ENCODE measurements at places on chromosomes 6 and 20. TPM values are rescaled to one million over a fixed set of nuclear protein-coding genes. Genes with fewer than 3 reads are reported as not detected.

DNA sequence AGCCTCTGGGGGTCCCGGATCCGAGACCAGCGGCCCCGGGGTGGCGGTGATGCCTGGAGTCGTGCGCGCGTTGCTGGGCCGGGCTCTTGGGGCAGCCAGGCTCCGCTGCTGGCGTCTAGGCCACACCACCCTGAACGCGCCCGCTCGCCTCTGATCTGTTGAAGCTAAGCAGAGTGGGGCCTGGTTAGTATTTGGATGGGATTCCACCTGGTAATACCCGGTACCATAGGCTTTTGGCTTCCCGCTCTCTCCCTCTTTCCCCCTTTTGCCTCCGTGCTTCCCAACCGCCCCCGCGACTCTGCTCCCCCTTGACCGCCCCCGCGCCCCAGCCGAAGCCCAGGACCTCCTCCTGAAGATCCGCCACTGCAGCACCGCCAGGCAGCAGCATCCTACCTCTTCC is 1383.5 kb upstream of the DEFB115 start:
- H3K4me3 ChIP-seq: no peak overlapping the region
- no peaks in the 10 kb centered on the region for H3K27me3 ChIP-seq
- no peaks in the 10 kb centered on the region for H3K4me1 ChIP-seq
- peak; percentile 62 for DNase-seq
- no peaks in the 10 kb centered on the region for H3K36me3 ChIP-seq

- DNase-seq: no peak
- no peak overlapping the region for H3K27ac ChIP-seq
- no peak overlapping the region for H3K4me3 ChIP-seq
- H3K27me3 ChIP-seq: no peaks in the 10 kb centered on the region
- H3K36me3 ChIP-seq: no peaks in the 10 kb centered on the region
Observed at GRCh38 chr6:15073344-15073789, 172.5 kb upstream of the JARID2 start.

NQO2 gene
- 44.9 TPM for total RNA-seq

HTR1B gene
- total RNA-seq: not detected

EDN3 gene
- total RNA-seq: not detected

- H3K36me3 ChIP-seq: peaks cover 6% of the 10 kb centered on the region
- no peak overlapping the region for H3K27ac ChIP-seq
- no peak overlapping the region for H3K4me3 ChIP-seq
- H3K27me3 ChIP-seq: no peaks in the 10 kb centered on the region
Observed at GRCh38 chr6:147207351-147207750, 3.1 kb downstream of the STXBP5 start.

- no peak overlapping the region for H3K27ac ChIP-seq
- no peaks in the 10 kb centered on the region for H3K27me3 ChIP-seq
- no peak for DNase-seq
- no peaks in the 10 kb centered on the region for H3K36me3 ChIP-seq
- peaks cover 9% of the 10 kb centered on the region for H3K4me1 ChIP-seq
- no peak overlapping the region for H3K4me3 ChIP-seq
Observed at GRCh38 chr6:38352636-38353035, 287.1 kb downstream of the BTBD9 start.

MUCL3 gene
- not detected for total RNA-seq

- H3K36me3 ChIP-seq: no peaks in the 10 kb centered on the region
- H3K4me3 ChIP-seq: no peak overlapping the region
- H3K27me3 ChIP-seq: no peaks in the 10 kb centered on the region
- H3K4me1 ChIP-seq: peaks cover 11% of the 10 kb centered on the region
- no peak overlapping the region for H3K27ac ChIP-seq
- DNase-seq: no peak
Observed at GRCh38 chr20:10902174-10902573, 228.4 kb upstream of the JAG1 start.

GRCh38 chr6:153145591-153145990 is 14.5 kb upstream of the RGS17 start:
- H3K4me3 ChIP-seq: no peak overlapping the region
- H3K27ac ChIP-seq: no peak overlapping the region
- no peaks in the 10 kb centered on the region for H3K27me3 ChIP-seq
- no peak for DNase-seq
- no peaks in the 10 kb centered on the region for H3K36me3 ChIP-seq
- H3K4me1 ChIP-seq: no peaks in the 10 kb centered on the region

DNA sequence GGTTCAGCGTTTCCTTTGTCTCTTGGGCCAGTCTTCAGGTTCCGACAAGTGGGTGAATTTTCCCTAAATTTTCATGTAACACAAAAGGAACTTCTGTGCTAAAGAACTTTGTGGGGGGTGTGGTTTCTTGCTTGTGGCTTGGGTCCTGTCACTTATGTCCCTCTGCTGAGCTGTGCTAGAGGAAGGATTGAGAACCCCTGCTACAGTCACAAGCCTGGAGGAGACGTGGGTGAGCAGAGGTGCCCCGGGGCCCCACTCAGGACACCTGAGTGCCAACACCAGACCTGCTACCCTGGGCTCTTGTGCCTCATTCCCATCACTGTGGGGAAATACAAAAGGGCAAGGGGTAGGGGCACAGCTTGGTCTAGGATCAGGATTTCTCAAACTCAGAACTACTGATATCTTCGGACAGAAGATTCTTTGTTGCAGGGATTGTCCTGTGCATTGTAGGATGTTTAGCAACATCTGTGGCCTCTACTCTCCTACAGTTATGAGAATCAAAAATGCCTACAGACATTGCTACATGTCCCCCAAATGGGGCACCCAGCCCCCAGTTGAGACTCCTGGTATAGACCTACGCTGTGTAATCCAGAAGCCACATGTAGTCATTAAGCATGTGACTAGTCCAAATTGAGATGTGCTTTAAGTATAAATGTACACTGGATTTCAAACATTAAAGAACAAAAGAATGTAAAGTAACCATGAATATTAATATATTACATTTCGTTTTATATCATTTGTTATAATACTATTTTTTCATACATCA is 128.7 kb downstream of the LY86 start:
- no peak for DNase-seq
- no peak overlapping the region for H3K4me3 ChIP-seq
- no peaks in the 10 kb centered on the region for H3K27me3 ChIP-seq

CRISP2 gene
- not detected for total RNA-seq

DNA sequence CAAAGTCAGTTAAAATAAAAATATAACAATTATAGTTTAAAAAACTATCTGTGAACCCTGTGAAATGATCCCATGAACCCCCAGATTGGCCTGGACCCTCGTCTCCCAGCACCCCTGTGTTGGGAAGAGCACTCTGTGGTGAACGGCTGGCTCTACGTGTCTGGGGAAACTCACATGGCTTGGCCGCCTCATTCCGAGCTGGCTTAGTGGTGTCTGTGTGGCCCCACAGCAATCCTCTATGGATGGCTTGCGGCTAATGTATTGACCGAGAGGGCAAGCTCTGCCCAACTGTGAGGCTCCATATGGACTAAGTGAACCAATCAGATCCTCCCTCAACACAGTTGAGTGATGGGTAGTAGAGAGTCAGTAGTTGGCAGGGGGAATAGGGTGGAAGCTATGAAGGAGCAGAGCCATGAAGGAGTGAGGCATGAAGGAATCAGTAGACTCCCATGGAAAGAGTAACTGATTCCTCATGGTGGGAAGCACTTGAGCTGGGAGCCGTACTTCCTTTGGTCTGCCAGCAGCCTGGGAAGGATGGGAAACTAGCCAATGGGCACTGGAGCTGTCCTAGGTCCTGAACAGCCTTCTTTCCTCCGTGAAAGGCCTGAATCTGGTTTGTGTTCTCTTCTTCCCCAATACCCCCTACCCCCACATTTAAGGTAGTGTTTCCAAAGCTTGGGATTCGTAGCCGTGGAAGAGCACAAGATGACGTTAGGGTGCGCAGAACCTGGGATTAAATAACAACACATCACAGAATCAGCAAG is 21.6 kb upstream of the ZNF831 start:
- H3K4me1 ChIP-seq: no peaks in the 10 kb centered on the region
- no peak overlapping the region for H3K27ac ChIP-seq
- H3K27me3 ChIP-seq: peaks cover 3% of the 10 kb centered on the region
- no peaks in the 10 kb centered on the region for H3K36me3 ChIP-seq
- DNase-seq: no peak

DNA sequence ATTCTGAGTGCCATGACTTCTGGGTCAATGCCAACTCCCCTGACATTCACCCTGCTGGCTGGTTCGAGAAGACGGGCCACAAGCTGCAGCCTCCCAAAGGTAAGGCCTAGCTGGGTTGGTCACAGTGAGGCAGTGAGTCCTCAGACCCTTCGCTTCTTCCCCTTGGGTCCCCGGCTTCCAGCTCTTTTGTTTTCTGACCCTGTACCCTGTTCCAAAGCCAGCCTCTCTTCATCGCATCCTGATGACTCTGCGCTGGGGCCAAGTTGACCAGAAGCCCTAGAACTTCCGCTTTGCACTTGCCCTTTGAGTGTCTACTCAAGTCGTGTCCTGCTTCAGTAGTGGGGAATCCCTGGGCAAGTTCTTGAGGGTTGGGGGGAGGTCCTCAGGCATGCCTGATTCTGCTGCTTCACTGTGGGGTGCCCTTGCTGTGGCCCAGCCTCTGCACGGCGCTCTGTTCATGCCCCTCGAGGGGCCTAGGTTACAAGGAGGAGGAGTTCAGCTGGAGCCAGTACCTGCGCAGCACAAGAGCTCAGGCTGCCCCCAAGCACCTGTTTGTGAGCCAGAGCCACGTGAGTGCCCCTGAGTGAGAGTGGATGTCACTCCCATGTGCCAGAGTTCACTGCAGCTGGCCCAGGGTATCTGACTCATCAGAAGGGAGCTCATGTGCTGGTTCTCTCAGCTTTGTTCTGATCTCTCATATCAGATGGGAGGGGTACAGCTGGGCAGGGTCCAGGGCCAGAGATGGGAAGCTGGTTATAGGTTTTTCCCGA is 23.0 kb downstream of the L3MBTL1 start:
- H3K27me3 ChIP-seq: no peaks in the 10 kb centered on the region
- no peaks in the 10 kb centered on the region for H3K36me3 ChIP-seq
- no peak overlapping the region for H3K4me3 ChIP-seq
- no peak for DNase-seq
- no peak overlapping the region for H3K27ac ChIP-seq
- H3K4me1 ChIP-seq: no peaks in the 10 kb centered on the region

GRCh38 chr6:57173886-57174510 is 1.9 kb downstream of the BAG2 start:
- 0 out of 2 replicates have a peak, but pooled peaks cover 8% of the 10 kb centered on the region for H3K4me1 ChIP-seq
- no peaks in the 10 kb centered on the region for H3K27me3 ChIP-seq
- H3K27ac ChIP-seq: peak overlapping the region; percentile 82
- peak; percentile 83 for DNase-seq
- H3K36me3 ChIP-seq: peaks cover 62% of the 10 kb centered on the region

GRCh38 chr6:20575125-20575524 is 40.9 kb downstream of the CDKAL1 start:
- H3K27ac ChIP-seq: no peak overlapping the region
- H3K36me3 ChIP-seq: no peaks in the 10 kb centered on the region
- no peak overlapping the region for H3K4me3 ChIP-seq
- H3K27me3 ChIP-seq: no peaks in the 10 kb centered on the region

DNA sequence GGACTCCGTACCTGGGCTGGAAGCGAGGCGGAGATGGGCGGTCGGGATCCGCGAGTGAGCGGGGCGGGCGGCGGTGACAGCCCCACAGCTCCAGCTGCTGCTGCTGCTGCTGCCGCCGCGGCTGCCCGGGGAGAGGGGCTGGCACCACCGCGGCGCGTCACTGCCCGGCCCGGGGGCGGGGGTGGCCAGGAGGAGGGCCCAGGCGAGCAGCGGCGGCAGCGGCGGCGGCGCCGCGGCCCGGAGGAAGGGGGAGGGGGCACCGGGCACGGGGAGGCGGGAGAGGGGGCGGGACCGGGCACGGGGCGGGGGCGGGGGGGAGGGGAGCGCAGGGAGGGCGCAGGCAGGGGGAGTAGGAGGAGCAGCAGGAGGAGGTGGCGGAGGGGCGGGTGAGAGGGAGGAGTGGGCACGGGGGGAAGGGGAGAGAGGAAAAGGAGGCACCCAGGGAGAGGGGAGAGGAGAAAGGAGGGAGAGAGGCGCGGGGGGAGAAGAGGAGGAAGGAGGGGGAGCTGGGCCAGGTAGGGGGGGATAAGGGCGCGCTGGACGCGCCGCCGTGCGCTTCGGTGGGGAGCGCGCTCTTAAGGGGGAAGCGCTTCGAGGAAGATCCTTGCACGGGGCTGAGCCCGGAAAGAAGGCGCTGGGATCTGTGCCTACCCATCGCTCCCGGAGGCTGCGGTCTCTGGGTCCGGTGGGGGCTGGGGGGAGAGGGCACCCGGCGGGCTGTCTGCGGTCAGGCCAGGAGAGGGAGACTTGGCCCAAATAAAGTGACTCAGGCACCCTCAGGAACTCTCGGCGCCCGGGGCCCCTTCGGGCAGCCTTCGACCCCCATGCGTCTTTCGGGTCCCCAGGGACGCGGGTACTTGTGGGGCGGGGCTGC is 101.5 kb downstream of the NOL4L start:
- no peaks in the 10 kb centered on the region for H3K36me3 ChIP-seq
- H3K27me3 ChIP-seq: no peaks in the 10 kb centered on the region
- peaks cover 10% of the 10 kb centered on the region for H3K4me1 ChIP-seq

DNA sequence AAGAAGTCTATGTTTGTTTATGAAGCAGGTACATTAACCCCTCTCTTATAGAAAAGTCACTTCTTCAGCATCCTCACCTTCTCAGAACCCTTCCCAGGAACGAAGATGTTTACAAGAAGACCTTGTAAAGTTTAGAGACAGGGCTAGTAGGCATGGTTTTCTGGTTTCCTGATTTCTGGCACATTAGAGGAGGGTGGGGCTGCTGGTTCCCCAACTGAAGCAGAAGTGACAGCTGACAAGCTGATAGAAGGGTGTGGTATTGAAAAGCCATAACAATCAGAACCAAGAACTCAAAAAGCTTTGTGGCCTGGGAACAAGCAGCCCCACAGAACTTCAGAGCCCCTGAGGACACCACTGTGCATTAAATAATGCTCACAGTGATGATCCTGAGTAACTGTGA is 91.2 kb downstream of the RTN4IP1 start:
- H3K27ac ChIP-seq: no peak overlapping the region
- no peak overlapping the region for H3K4me3 ChIP-seq
- no peaks in the 10 kb centered on the region for H3K4me1 ChIP-seq
- no peaks in the 10 kb centered on the region for H3K36me3 ChIP-seq
- no peaks in the 10 kb centered on the region for H3K27me3 ChIP-seq
- DNase-seq: no peak

All from SJSA1 (cell line).